ENCODE measurements at places on chromosomes 12 and 14.

- DNase-seq, result no peak
These were observed 383.7 kb downstream of the EGLN3 start for GRCh38 chr14:33567023-33567728.

DNA sequence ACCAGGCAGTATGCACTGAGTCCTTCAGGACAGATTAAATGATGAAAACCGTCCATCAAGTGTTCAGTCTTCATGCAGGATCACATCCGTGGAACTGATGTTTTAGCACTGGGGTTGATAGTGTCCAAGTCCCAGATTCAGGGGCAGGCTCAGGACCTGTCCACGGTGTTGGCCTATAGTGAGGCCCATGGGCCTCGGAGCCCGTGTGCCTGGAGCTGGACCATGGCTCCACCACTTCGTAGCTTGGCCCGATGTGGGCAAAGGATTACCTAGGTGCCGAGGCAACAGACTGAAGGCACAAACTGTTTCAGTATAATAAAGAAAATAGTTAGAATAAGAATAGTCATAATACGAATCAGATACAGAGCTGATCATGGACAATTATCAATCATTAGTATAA, 41.8 kb downstream of the DDX51 start:
- no peak for DNase-seq

GRCh38 chr12:62933602-62934238, 1.2 kb downstream of the PPM1H start:
- DNase-seq, result no peak

GRCh38 chr12:54126696-54127537, 61.9 kb downstream of the SMUG1 start:
- no peak for DNase-seq

- no peak for DNase-seq
These were observed 41.9 kb downstream of the EID3 start for GRCh38 chr12:104345234-104346066.

DNA sequence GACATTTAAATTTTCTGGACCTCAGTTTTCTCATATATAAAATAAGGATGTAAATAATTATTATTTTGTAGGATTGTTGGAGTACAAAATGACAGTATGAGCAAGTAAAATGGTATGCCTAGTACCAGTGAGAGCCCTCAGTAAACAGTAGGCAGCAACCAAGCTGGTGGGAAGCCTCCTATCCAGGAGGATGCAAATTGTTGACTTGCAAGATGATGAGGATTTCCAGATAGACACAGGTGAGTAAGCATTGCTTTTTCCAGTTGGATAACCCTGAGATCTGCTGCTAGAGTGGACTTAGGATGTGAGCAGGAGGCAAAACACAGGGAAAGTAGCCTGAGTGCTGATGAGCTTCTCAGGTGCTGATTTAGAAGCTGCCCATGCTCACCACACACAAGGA, 28.2 kb upstream of the AMIGO2 start:
- no peak for DNase-seq

GRCh38 chr14:23102801-23103200, 2.0 kb downstream of the CIROP start:
- DNase-seq, result no peak

GRCh38 chr14:51041108-51041531, 53.8 kb downstream of the TRIM9 start:
- no peak for DNase-seq

GRCh38 chr14:102185360-102185759, 45.7 kb downstream of the WDR20 start:
- DNase-seq, result no peak

DNA sequence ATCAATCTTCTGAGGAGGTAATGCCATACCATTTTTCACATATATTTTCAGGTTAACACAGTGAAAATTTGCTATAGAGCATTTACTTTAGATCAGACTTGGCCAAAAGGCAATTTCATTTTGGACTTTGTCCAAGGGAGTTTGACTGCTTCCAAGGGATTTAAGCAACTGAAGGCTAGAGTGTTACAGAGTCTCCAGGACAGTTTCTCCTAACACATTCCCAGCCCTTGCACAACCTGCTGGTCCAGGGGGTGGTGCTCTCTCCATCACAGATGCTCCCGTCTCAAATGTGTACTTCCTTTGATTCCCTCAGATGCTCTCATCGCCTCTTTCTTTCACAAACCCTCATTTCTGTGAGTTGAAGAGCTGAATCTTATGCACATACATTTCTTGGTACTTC, 143.1 kb downstream of the TPH2 start:
- no peak for DNase-seq

- DNase-seq, result no peak
These were observed 11.3 kb downstream of the FOS start for GRCh38 chr14:75289840-75290388.

GRCh38 chr14:68786491-68787091, 6.3 kb downstream of the ZFP36L1 start:
- no peak for DNase-seq

DNA sequence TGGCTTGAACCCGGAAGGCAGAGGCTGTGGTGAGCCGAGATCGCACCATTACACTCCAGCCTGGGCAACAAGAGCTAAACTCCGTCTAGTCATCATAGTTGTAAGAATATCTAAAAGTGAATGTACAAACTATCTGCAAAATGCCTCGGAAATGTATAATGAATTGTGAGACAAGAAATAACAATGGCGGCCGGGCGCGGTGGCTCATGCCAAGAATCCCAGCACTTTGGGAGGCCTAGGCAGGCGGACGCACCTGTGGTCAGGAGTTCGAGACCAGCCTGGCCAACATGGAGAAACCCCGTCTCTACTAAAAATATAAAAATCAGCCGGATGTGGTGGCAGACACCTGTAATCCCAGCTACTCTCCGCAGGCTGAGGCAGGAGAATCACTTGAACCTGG, 9.7 kb downstream of the PPP2R5E start:
- no peak for DNase-seq

DNA sequence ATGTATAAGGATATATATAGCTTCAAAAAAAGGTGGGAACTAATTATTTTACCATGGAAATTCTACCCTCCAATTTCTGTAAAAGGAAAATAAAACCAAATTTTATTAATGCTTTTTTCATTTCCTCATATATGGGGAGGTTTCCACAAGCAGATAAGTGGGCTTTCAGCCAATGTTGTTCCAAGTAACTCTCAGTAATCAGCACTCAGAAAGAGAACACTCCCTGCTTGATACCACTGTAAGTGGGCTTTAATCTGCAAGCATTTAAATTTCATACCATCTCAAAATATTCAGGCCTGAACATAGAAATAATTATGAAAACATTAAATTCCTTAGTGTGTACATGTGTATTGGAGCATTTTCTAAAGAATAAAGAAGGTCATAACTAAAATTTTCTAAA, 827.6 kb downstream of the C12orf50 start:
- DNase-seq, result no peak
